Amniotic stem cell (primary cell): ENCODE measurements at places on chromosomes 2 and 18.

- no peak for DNase-seq
Observed at GRCh38 chr18:61967252-61967891, 74.6 kb upstream of the RNF152 start.

- no peak for DNase-seq
Observed at GRCh38 chr18:59612381-59612780, 84.8 kb downstream of the CCBE1 start.

GRCh38 chr2:176507786-176508185, 238.5 kb downstream of the MTX2 start:
- DNase-seq: no peak

GRCh38 chr2:127735537-127736399, 34.5 kb downstream of the SFT2D3 start:
- no peak for DNase-seq

- no peak for DNase-seq
Observed at GRCh38 chr2:229003256-229003655, 267.8 kb downstream of the PID1 start.

GRCh38 chr2:235694721-235695601, 201.1 kb downstream of the AGAP1 start:
- no peak for DNase-seq

GRCh38 chr2:237752761-237753165, 45.8 kb upstream of the RBM44 start:
- DNase-seq: no peak

DNA sequence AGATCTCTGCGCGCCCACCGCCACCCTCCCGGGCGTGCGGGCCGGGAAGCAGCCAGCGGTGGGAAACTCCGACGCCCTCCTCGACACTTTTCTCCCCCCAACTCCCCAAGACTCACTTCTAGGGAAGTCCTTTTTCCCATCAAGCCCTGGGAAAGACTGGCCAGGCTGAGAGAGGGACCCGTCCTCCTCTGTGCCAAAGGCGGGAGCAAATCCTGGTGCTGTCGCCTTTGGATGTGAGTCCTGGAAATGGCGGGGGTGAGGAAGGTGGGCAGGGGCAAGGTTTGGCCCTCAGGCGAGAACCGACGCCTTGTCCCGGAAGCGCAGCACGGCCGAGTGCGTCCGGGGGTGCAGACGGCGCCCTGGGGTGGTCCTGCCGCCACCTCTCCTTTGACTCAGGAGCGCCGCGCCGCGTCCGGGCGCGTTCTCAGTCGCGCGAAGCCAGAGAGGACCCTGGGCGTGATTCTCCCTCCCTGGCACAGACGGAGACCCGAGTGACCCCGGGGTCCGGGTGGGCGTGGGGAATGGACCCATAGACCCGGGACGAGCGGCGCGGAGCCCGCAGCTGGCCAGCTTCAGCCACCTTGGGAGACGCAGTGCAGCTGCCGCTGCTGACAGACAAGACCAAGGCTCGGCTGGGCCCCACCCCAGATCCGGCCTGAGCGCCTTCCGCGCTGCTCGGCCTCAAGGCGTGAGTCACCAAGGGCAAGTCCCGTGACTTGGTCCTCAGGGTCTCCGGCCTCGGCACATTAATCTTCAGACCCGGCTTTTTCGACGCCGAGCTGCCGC, 3.5 kb upstream of the LBX2 start:
- peak; percentile 41 for DNase-seq

DNA sequence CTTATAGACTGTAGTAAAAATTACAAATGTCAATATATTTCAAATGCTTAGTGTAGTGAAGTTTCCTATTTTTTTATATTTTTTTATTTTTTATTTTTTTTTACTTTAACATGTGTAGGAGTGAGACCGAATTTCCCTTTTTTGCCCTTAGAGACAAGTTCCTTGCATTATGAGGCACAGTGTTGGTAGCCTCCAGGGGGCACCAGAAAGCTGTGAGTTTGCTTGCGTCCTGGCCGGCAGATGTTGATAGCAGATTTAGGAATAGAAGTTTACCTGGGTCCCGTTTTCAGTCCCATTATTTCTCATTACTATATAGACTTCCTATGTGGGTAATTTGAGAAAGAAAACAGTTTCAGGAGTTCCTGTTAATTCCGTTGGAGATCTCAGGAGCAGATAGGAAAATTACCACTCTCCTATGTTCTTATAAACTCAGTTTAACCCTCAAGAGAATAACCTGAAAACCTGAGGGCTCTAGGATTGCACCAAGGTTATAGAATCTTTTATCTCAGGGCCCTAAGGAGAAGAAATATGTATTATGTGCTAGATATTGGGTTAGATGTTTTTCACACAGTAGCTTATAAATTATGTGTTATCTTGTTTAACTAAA, 157.5 kb upstream of the SESTD1 start:
- DNase-seq: peak; percentile 69

DNA sequence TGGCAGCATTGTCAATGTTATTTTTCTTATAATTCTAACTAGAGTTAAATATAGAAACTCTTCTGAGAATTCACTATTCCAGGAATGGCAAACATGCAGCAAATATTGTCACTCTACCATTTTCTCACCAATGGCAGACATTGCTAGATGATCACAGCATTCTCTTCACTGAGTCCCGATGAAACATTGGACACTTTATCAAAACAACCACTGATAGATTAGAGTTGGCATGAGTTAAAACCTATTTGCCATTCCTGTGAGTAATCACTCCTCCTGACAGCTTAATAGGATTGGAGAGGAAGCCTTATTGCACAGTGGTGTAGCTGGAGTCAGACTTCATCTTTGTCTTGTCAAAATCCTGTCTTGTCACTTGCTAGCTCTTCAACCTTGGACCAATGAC, 163.9 kb upstream of the THUMPD2 start:
- DNase-seq: no peak

- no peak for DNase-seq
Observed at GRCh38 chr2:114167799-114168198, 274.6 kb upstream of the DPP10 start.

GRCh38 chr18:80254971-80255500, 7.7 kb upstream of the PARD6G start:
- DNase-seq: no peak

- no peak for DNase-seq
Observed at GRCh38 chr18:5175378-5175777, 21.7 kb downstream of the AKAIN1 start.

DNA sequence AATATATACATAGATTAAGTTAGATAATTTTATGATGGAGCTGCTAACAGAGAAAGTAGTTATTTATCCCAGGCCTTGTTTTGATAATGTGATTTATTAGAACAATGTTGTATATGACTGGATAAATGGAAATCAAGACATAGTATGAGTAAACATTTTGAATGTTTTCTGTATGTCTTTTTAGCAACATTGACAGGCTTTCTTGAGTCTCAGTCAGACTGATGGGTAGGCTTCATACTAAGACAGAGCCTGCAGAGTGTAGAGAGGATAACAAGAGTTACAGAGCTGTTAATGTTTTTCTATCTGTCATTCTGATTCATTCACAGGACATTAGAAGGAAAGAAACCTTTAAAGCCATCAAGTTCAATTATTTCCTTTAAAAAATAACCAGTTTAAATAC, 478.5 kb downstream of the LRP1B start:
- no peak for DNase-seq

DNA sequence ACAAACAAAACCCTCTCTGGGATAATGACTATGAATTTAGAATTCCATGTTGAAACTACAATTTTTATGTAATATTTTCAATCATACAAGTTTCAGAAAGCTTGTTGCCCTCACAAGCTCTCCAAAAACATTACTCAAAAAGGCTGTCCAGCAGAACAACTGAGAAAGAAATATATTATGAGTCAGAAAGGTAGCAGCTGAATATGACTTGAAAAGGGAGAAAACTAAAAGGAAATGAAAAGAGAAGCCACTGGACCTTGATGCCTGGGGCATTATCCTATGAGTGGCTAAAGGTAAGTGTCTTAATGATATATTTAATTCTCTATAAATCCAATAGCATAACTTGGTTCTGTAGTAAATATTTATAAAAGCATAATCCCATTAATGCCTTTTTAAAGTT, 61.8 kb downstream of the NXPH2 start:
- no peak for DNase-seq

GRCh38 chr2:97878865-97879264, 116.9 kb downstream of the TMEM131 start:
- DNase-seq: no peak

DNA sequence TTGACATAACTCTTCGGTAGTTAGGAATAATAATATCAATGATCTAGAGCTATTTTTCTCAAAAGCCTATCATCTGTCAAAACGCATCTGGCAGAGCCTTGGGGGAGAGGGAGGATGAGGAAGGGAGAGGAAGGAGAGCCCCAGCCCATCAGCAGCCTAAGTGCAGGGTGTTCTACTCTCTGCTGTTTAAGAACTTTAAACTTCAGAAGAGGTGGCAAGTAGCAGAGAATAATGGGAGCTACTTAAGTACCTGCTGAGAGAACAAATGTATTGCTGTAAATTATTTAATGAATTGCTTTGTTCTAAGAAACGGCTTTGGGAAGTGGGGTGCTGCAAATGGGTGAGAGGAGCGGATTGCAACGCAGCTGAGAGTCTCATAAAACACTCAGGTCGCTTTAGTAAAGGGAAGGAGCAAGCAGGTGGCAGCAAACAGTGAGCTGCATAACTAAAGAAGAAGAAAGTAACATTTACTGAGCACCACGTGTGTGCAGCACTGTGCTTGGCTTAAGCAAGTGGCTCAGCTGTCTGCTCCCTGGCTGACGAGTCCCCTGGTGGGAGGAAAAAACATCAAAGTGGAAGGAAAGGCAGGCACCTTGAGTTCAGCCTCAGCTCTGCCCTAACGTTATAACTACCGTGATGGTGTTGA, 26.3 kb upstream of the SH3RF3 start:
- no peak for DNase-seq

DNA sequence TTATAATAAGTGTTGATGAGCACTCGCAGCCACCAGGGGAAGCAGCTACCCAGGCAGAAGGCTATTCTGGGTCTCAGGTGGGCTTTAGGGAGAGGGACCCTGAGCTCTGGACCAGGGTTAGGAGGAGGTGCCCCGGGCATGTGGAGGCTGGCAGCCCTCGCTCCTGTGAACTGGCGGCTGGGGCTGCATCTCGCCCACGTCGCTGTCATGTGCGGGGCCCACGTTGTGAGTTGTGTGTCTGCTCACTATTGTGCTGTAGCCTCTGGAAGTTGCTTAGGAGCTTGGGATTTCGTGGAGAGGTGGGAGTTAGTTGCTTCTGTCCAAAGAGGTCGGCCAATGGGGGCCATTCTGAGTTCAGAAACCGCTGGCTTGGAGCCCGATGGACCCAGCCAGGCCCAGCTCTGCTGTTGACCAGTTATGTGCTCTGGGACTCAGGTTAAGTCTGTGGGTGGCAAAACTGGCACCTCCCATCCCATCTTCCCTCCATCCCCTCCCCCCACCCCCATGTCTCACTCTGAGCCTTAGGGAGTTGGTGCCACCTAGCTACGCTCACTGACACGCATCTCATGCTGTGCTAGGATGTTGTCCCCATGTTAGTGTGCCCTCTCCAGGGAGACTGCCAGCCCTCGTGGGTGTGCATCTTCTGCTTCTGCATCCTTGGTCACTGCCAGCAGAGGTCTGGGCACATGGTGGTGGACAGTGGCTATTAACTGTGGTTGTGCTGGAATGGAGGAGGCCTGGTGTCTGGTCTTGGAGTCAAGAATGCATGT, 18.5 kb downstream of the RRM2 start:
- no peak for DNase-seq

GRCh38 chr2:65027616-65028244, 28.5 kb upstream of the CEP68 start:
- DNase-seq: no peak

- DNase-seq: no peak
Observed at GRCh38 chr18:61852496-61852895, 40.3 kb downstream of the RNF152 start.

- no peak for DNase-seq
Observed at GRCh38 chr2:240646900-240647502, 21.7 kb downstream of the GPR35 start.

DNA sequence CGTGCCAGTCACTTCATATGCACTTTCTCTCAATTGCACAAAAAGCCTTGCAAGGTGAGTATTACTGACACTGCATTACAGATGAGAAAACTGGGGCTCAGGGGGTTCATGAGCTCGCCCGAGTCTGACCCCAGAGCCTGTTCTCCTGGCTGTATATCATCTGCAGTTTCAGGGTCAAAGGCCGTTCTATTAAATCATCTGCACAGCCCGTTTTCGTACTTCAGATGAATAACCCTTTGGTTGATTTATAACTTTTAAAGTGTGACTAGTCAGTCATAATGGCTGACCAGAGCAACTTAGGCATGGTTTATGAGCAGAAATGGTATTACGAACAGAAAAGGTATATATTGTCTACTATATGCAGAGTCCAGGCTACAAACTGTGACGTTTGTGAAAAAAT, 35.3 kb upstream of the NPAS2 start:
- DNase-seq: no peak

DNA sequence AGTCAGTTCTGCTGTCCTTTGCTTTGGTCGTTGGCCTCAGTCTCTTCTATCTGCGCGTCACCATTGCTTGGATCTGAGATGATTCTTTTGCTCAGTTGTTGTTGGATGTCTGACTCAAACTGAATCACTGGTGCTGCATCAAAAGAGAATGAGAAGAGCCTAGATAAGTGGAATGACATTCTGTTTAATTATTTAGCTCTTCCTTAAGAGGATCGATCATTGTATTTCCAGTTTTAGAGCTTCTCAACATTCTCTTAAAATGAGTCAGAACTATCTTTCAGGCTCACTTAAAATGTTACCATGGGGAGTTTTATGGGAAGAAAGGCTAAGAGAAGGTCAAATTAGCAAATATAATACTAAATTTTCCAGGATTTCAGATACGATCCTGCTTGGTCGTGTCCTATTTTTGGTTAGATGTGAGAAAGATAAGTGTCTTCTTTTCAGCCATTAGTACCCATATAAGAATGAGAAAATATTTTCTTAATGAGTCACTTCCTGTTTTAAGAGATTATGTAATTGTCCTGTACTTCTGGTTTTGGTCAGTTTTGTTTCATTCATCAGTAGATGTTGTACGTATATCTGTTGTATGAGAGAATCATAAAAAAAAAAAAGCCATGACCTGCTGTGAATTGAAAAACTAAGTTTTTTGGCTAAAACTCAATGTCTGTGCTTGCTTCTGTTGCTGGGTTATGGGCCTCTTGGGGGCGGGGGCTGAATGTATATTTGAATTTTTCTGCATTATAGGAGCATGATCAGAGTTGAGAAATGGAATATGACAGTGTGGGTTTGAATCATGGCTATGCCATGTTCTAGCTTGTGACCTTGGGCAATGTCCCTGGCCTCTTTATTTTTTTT, 31.6 kb upstream of the CASP10 start:
- DNase-seq: peak; percentile 54

GRCh38 chr2:234165421-234165820, 114.9 kb downstream of the SPP2 start:
- no peak for DNase-seq

DNA sequence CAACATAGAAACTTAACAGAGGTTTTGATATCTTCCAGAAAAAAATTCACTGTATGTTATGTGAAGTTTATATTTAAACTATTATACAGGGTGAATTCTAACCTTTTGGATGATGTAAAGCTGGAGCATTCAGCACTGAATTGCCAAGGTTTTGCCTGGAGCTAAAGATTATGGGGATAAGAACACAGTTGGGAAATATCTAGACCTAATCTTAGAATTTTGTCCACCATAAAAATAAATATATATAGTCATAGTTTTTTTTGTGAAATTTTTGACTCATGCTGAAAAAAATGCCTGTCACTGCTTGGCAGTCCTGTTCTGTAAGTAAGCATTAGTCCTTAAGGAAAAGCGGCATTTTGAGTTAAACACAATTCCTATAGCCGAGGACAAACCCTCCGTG, 339.3 kb upstream of the TMEFF2 start:
- peak; percentile 56 for DNase-seq

GRCh38 chr2:179963626-179964025, 43.5 kb downstream of the CWC22 start:
- peak; percentile 5 for DNase-seq
